ENCODE measurements at places on chromosomes 5 and 9.

GRCh38 chr9:95753762-95754465 lies 121.6 kb upstream of the ERCC6L2 start:
- peak; percentile 79 for DNase-seq

- DNase-seq: no peak
These were observed 38.6 kb downstream of the RALGPS1 start for GRCh38 chr9:126953041-126953809.

DNA sequence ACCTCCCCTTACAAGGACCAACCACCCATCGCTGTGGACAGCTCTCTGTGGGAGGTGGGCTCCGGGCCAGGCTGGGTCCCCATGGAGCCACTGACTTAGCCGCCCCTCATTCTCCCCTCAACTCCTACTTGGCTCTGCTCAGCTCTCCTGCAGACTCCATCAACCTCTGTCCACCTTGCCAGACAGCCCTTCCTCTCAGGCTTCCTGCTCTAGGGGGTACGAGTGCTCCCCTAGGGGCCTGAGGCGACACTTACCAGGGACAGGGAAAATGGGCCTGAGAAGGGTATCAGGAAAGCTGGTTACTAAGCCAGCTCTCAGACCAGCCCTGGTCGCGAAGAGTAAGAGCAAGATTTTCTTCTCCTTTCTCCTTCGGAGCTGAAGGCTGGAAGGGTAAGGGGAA lies 43.9 kb downstream of the SHB start:
- DNase-seq: no peak

- no peak for DNase-seq
These were observed 1656.5 kb downstream of the EFNA5 start for GRCh38 chr5:106014262-106014661.

DNA sequence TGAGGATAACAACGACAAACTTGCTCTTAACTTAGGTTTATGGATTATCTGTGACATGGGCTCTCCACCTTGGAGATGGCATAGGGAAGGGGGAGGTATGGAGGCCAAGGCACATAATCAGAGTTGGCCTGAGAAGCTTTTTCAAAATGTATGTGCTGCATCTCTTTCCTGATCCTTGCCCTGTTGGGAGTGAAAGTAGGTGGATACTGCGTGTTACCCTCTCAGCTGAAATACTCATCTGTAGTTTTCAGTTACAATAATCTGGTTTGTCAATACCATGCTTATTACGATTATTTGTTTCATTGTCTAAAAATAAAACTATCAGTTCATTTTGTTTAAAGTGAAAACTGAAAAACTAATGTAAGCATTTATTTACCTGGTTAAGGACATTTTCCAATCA lies 86.7 kb downstream of the SLC44A1 start:
- no peak for DNase-seq

Measured in NCI-H1417 treated with DMSO at 0.1 percent for 48 hours (cell line).